SK-N-MC (cell line): ENCODE measurements at places on chromosomes 5 and 9.

DNA sequence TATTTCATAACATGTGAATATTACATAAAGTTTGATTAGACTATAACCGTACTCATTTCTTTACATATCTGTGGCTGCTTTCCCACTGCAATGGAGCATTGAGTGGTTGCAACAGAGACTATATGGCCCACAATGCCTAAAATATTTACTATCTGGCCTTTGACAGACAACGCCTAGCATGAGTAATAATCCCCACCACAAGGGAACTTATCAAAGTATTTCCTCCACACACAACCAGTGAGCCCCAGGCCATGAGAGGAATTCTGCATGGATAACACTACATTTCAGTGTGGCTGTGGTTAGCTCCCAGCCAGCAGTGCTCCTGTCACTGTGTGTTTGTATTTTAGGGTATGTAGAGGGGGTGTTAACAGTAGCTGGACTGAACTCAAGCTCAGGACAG lies 54.8 kb downstream of the FAM81B start:
- DNase-seq = peak; percentile 34

DNA sequence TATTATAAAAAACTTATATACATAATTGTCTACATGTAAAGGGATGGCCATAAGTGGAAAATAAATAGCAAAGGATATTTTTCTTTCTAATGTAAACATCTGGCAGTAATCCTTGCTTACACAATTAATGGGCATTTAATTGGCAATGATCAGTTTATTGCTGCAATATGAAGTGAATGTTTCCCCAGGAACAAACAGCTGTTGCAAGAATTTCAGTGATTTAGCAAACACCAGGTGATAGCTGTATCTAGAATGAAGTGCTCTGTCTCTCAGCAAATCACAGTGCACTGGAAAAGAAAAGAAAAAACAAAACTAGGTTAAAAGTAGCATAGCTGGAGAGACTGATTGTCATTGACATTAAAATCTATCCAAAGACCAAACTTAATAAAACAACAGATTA lies 594.5 kb upstream of the ARRDC3 start:
- DNase-seq = no peak

DNA sequence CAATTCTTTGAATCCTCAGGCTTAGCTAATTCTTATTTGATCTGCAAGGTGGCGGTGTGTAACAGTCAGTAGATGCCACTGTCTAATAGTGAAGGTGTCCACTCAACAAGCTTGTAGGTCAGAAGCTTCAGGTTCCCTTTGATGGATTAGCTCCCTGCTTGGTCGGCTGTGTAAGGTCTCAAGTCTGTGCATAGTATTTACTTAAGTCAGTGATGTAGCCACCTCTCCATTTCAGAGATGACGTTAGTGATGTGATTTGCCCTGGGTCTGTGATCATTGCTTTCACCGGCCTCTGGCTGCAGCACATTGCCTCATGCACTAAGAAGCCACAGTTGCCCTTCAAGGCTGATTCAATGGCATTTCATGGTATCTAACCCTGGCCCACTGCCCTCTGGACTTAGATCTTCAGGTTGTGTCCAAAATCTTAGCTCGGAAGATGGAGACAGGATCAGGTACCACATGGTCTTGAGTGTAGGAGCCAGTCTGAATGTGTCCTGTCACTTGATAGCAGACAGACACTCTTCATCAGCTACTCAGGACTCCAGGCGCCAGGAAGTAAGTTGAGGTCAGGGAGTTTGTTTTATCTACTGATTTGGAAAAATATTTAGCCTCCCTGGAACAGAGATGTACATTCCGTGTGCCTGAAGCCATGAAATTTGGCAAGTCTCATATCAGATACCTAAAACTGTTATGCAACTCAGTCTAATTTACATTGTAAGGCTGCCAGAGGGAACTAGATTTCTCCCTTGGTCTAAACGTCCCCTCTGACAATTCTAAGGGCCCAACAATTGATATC lies 42.9 kb downstream of the SUB1 start:
- no peak for DNase-seq

GRCh38 chr9:86122311-86122710 lies 23.0 kb upstream of the GOLM1 start:
- DNase-seq = no peak

GRCh38 chr9:131416509-131416908 lies 22.6 kb downstream of the PRRC2B start:
- no peak for DNase-seq

GRCh38 chr9:124254261-124254682 lies 3.5 kb upstream of the NEK6 start:
- DNase-seq = no peak

GRCh38 chr9:107455425-107456135 lies 34.0 kb downstream of the KLF4 start:
- no peak for DNase-seq

- DNase-seq = no peak
Observed at GRCh38 chr9:12776513-12777055, 1.8 kb downstream of the LURAP1L start.

DNA sequence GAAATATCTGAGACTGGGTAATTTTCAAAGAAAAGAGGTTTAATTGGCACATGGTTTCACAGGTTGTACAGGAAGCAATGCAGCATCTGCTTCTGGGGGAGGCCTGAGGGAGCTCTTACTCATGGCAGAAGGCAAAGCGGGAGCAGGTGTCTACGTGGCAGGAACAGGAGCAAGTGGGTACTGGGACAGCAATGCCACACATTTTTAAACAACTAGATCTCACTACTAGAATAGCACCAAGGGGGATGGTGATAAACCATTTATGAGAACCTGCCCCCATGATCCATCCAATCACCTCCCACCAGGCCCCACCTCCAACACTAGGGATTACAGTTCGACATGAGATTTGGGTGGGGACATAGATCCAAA lies 47.6 kb upstream of the HOMER1 start:
- DNase-seq = no peak

GRCh38 chr9:129175825-129176633 lies 2.0 kb downstream of the IER5L start:
- no peak for DNase-seq

DNA sequence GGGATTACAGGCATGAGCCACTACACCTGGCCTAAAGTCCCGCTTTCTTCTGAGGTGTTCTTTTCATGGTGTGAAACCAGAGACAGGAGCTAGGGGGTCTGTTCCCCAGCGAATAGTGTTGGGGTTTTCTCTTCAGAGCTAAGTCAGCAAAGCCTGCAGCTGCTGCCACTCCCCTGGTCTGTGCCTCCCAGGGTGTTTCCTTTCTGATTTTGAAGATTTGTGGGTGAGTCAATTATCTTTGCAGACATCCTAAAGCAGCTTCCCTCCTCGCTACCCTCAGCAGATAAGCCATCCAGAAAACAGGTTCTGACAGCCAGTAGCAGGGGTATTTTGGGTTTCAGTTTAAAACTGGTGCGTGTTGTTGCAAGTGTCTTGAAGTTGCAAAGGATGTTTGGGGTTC lies 72.0 kb upstream of the IQGAP2 start:
- no peak for DNase-seq

GRCh38 chr5:173972607-173972924 lies 16.4 kb upstream of the C5orf47 start:
- DNase-seq = no peak

- no peak for DNase-seq
Observed at GRCh38 chr5:53359916-53360517, 120.4 kb upstream of the FST start.

DNA sequence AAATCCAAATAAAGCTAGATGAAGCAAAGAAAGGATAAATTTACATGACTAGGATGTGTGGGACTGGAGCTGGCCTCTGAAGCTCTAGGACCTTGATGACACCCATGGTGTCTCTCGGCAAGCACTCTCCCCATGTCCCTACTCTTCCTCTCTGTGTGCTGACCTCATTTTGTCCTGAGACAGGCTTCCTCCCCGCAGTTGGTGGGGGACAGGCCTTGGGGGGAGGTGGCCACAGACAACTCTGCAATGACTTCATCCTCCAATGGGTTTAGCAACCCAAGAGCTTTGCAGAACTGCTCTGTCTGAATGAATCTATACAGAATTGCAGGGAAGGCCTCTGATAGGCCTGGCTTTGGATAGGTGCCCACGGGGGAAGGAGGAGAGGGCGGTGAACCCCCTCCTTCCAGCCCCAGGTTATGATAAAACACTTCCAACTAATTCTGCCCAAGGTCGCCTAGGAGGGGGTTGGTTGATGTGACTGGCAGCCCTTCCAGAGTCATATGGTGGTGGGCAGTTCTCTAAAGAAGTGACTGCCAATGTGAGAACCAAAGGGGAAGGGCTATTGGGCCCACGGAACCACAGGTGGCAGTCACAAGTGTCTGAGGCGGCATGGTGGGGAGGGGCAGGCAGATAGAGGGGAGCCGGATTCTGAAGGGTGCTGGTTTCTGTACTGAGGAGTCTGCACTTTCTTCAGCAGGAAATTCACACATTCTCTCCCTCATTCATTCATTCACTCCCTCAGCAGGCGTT lies 6.0 kb downstream of the SLC6A7 start:
- no peak for DNase-seq

GRCh38 chr9:112056996-112057395 lies 118.1 kb downstream of the SUSD1 start:
- DNase-seq = no peak

- no peak for DNase-seq
Observed at GRCh38 chr5:174903172-174903732, 178.9 kb downstream of the MSX2 start.

DNA sequence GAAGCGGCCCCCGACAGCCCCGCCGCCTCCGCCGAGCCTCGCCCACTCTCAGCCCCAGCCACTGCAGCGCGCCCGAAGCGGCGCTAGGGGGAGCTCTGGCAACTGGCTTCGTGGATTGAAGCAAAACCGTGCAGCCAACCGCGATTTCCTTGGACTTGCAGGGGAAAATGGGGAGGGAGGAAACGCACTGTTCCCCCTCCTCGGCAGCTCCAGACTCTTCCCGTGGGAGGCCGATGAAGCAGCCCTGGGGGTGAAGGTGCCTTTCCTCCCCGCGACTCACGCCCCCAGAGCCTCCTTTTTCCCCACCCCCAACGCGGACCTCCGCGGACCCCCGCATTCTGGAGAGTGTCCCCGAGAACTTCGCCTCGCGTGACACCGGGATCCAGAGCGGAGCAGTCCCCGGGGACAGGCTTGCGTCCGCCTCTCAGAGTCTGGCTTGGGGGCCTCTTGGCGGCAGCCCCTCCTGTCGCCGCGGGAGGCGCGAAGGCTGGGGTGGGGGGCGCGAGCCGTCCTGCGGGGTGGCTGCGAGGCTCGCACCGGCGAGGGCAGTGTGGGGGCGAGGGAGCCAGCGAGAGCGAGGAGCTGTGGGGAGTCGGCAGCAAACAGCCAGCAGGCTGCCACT lies 3.8 kb downstream of the IER5L start:
- peak; percentile 80 for DNase-seq

DNA sequence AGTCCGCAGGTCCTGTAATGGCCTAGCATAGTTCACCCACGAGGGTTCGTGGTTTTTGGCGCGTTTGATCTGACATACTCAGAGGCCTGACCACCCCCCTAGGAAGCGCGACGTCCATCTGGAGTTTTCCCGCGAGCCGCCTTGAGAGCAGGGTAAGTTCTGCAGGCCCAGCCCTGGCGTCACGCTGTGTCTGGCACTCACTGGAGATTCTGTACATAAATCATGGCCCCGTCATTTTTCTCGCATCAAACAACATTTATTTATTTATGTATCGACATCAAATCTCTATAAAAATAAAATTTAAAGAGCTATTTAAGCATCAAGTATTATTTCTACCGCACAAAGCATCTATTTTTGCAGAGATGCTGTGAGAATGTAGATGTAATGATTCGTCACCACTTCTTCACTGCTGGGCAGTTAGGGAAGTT lies 437 bp upstream of the TRIM41 start:
- no peak for DNase-seq

DNA sequence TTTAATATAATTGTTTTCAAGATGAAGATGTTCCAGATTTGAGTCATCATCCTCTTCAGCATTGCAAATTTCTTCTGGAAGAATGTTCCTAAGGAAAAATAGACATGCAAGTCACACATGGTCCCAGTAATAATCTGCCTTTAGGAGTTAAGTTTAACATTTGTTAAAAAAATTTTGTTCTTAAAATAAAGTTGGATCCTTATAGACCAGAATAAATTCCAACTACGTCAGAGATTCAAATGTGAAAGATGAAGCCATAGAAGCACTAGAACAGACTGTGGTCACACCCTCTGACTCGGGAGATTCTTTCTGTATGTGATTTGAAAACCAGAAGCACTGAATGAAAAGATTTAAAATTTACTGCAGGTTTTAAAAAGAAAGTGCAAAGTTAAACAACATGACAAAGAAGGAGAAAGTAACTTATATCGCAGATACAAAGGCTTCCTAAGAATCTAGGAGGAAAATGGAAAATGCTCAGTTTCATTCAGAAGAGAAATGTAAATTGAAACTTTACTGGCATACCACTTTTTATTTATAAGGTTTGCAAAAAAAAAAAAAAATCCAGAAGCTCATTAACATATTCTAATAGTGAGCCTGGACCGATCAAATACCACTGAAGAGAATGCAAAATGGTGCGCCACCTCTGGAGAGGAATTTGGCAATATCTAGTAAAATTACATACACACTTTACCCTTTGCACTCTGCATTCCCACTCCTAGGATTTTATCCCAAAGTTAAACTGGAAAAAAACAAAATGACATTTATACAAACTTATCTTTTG lies 14.3 kb upstream of the ASPN start:
- DNase-seq = no peak

GRCh38 chr5:58887721-58888409 lies 305.0 kb downstream of the RAB3C start:
- DNase-seq = no peak

- no peak for DNase-seq
Observed at GRCh38 chr5:5207828-5208227, 67.7 kb downstream of the ADAMTS16 start.

DNA sequence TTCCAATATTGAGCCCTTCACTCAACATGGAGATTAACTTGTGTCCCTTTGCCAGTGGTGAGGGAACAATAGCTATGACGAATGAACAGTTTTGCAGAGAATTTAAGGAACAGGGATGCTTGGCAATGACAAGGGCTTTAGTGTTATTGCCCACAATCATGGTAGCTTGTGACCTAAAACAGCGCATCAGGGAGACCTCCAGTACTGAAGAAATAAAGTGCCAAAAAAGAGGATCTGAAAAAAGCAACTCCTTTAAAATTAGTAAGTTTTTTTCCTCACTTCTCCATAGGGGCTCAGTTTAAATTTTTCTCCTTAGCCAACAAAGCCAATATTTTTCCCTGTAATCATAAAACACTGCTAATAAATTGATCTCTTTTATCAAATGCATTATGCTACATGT lies 41.8 kb upstream of the PAM start:
- DNase-seq = no peak

DNA sequence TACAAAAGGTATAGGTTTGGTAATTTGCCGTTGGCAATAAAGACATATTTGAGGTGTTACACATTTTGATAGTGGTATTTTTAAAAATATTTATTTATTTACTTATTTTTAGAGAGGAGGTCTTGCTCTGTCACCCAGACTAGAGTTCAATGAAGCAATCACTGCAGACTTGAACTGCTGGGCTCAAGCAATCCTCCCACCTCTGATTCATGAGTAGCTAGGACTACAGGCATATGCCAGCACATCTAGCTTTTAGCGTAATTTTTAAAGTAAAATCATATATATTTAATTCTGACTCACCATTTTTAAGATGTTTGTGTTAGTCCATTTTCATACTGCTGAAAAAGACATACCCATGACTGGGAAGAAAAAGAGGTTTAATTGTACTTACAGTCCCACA lies 1974.3 kb downstream of the EFNA5 start:
- no peak for DNase-seq
